ENCODE measurements at places on chromosomes 16 and 17. TPM values are rescaled to one million over a fixed set of nuclear protein-coding genes. Genes with fewer than 3 reads are reported as not detected.

KRT13 gene
- total RNA-seq: 0.83 TPM

PLXDC1 gene
- total RNA-seq: 10.1 TPM

KAT7 gene
- total RNA-seq: 54.9 TPM

UBN1 gene
- 17.5 TPM for total RNA-seq

NKD1 gene
- 33.8 TPM for total RNA-seq

FNDC8 gene
- not detected for total RNA-seq

CLEC10A gene
- total RNA-seq: 0.69 TPM

TEX19 gene
- total RNA-seq: not detected

NOG gene
- 7.6 TPM for total RNA-seq

- no peak overlapping the region for H3K27ac ChIP-seq
These were observed 976 bp downstream of the CCL3L1 start for GRCh38 chr17:36195434-36196130.

DNA sequence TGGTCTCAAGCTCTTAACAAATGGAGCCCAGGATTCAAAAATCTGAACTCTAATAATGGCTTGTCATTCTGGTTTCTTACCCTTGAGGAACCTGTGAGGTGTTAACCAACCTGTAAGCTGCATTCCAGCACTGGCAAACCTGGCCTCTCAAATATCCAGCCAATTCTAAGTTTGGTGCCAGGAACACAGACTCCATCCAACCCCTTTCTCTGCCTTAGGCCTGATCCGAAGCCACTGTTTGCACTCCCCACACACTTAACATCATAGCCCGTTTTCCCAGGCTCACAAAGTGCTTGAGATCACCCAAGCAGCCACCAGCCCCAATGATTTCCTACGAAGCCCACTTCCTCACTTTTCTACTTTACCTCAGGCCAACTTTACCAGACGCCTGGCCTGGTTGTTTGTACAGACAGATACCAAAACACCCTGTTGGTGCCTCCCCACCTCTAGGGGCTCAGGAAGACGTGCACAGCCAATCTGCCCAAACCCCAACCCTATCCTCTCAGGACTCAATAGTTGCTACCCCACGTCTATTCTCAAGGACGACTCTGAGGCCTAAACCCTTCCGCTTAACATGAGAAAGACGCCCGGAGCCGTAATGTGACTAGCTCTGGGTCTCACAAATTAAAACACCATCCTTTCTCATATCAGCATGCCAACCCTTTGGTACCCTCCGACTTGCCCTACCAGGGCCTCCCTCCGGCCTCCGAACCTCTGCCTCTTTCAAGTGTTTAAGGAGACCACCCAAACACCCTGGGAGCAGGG, 3.2 kb upstream of the PER1 start:
- H3K4me3 ChIP-seq: peak overlapping the region; percentile 81
- H3K27me3 ChIP-seq: no peaks in the 10 kb centered on the region
- no peak for DNase-seq
- H3K36me3 ChIP-seq: peaks cover 28% of the 10 kb centered on the region
- H3K27ac ChIP-seq: peak overlapping the region; percentile 100
- H3K4me1 ChIP-seq: peaks cover 78% of the 10 kb centered on the region

GRCh38 chr17:5672815-5673430, 88.6 kb upstream of the NLRP1 start:
- no peaks in the 10 kb centered on the region for H3K27me3 ChIP-seq
- no peak overlapping the region for H3K4me3 ChIP-seq
- DNase-seq: no peak
- no peaks in the 10 kb centered on the region for H3K4me1 ChIP-seq

DNA sequence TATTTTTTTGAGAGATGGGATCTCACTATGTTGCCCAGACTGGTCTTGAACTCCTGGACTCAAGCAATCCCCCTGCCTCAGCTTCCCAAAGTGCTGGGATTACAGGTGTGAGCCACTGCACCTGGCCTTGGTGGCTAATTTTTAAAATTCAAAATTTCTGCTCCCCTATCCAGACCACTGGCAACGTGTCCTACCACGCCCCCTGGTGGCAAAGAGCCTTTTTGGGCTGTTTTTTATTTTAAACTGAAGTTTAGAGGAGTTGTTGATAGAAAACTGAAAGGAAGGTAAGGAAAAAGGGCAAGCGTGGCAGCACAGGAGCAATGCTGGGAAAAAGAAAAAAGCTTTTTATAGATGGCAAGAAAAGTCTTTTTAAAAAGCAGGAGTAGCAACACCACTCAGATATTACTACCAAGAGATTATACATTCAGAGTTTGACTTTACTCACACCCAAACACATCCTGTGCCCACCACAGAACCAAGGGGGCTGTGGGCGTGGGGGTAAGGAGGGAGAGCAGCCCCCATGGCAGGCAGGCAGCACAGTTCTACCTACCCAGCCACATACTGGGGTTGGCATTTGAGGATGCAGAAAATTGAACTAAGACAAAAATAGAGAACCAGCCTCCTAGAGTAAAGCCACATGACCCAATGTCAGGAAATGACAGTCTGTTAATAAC, 4.2 kb upstream of the MXRA7 start:
- H3K4me3 ChIP-seq: no peak overlapping the region
- DNase-seq: no peak
- H3K27me3 ChIP-seq: no peaks in the 10 kb centered on the region
- peaks cover 60% of the 10 kb centered on the region for H3K36me3 ChIP-seq
- no peak overlapping the region for H3K27ac ChIP-seq

GRCh38 chr17:39605492-39606433, 2.0 kb downstream of the NEUROD2 start:
- H3K4me3 ChIP-seq: no peak overlapping the region
- H3K27ac ChIP-seq: no peak overlapping the region
- peaks cover 44% of the 10 kb centered on the region for H3K4me1 ChIP-seq
- peaks cover 88% of the 10 kb centered on the region for H3K27me3 ChIP-seq
- no peak for DNase-seq

GRCh38 chr17:75456417-75457046, at the start of gene TMEM94:
TSS of gene TMEM94 (plus strand) at chr17:75456635. CDS start at chr17:75471906, 15,271 bp downstream.
- H3K27ac ChIP-seq: peak within 1 kb of the TSS; percentile 97
- no peaks in the 10 kb centered on the region for H3K27me3 ChIP-seq
- DNase-seq: peak; percentile 98
- no peaks in the 10 kb centered on the region for H3K36me3 ChIP-seq

DNA sequence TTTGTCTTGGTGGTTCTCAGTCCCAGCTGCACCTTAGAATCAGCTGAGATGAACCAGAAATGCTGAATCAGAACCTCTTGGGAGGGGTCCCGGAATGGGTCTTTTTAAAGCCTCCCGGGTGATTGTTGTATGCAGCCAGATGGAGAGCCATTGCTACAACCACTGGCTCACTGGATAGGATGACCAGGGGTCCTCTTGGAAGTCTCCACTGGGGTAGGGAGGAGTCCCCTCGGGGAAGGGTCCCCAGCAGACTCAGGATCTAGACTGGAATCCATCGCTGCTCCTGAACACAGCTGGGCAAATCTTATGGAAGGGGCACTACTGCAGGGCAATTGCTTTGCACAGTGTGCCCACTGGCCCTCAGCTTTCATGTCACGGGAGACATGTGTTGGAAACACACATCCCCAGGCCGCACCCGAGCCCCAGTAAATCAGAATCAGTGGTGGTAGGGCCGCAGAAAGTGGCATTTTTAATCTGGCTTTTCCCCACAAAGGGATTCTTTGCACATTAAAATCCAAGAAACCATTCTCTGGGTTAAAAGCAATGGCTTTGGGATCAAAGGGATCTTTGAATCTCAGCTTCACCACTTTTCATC, 117.3 kb downstream of the IRX5 start:
- no peak overlapping the region for H3K4me3 ChIP-seq
- peaks cover 7% of the 10 kb centered on the region for H3K4me1 ChIP-seq
- H3K36me3 ChIP-seq: no peaks in the 10 kb centered on the region
- DNase-seq: no peak

- H3K27ac ChIP-seq: peak overlapping the region; percentile 81
- no peak overlapping the region for H3K4me3 ChIP-seq
- peaks cover 63% of the 10 kb centered on the region for H3K4me1 ChIP-seq
- no peak for DNase-seq
- H3K27me3 ChIP-seq: peaks cover 54% of the 10 kb centered on the region
- peaks cover 4% of the 10 kb centered on the region for H3K36me3 ChIP-seq
These were observed 11.4 kb upstream of the HOXB9 start for GRCh38 chr17:48637323-48638260.

- H3K4me1 ChIP-seq: peaks cover 22% of the 10 kb centered on the region
- H3K27me3 ChIP-seq: no peaks in the 10 kb centered on the region
- no peaks in the 10 kb centered on the region for H3K36me3 ChIP-seq
- H3K27ac ChIP-seq: no peak overlapping the region
- no peak overlapping the region for H3K4me3 ChIP-seq
These were observed 11.8 kb upstream of the FAM117A start for GRCh38 chr17:49775546-49776260.

- H3K36me3 ChIP-seq: peaks cover 25% of the 10 kb centered on the region
- no peak overlapping the region for H3K4me3 ChIP-seq
- H3K27me3 ChIP-seq: no peaks in the 10 kb centered on the region
- no peak overlapping the region for H3K27ac ChIP-seq
- peak; percentile 2 for DNase-seq
These were observed 41.4 kb downstream of the AP1G1 start for GRCh38 chr16:71767060-71767900.

DNA sequence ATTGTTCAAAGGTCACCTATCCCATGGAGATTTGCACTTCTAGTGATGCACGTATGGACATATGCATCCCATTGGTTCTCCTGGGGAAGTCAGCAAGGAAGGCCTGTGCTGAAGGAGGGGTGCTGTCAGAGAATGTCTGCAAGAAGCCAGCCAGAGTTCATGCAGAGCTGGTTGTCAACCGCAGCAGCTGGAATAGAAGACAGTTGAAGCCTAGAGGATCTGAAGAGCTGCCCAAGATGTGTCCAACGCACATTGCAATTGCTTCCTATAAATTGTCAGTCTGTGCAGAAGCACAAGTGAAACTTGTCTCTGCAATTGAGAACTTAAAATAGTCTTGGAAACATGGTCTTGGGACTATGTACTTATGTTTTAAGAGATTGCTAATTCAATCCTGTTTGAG, 82.1 kb upstream of the CNTNAP4 start:
- no peak for DNase-seq
- no peaks in the 10 kb centered on the region for H3K4me1 ChIP-seq
- no peaks in the 10 kb centered on the region for H3K36me3 ChIP-seq
- no peak overlapping the region for H3K4me3 ChIP-seq
- H3K27me3 ChIP-seq: no peaks in the 10 kb centered on the region
- H3K27ac ChIP-seq: no peak overlapping the region

GRCh38 chr17:40355123-40355803, 9.3 kb downstream of the GJD3 start:
- peaks cover 63% of the 10 kb centered on the region for H3K36me3 ChIP-seq
- DNase-seq: peak; percentile 75
- peak overlapping the region; percentile 64 for H3K27ac ChIP-seq
- H3K4me1 ChIP-seq: peaks cover 74% of the 10 kb centered on the region

DNA sequence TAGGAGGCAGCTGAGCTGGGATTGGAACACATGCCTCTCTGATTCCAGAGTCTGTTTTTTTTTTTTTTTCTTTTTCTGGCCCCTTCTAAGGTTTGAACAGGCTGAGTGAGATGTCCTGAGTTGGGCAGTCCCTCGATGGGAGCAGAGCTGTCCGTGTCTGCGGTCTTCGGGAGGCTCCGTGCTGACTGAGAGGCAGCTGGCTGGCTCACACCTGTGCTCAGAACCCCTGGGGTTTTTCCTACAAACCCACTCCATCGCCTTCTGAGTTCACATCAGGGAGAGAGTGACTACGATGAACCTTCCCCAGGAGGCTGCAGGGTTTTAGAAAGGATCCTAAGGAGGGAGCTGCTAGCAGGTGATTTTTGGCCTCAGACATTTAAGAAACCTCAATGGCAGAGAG, 92.5 kb downstream of the IRF8 start:
- peaks cover 2% of the 10 kb centered on the region for H3K27me3 ChIP-seq
- H3K27ac ChIP-seq: no peak overlapping the region
- H3K4me3 ChIP-seq: no peak overlapping the region

DNA sequence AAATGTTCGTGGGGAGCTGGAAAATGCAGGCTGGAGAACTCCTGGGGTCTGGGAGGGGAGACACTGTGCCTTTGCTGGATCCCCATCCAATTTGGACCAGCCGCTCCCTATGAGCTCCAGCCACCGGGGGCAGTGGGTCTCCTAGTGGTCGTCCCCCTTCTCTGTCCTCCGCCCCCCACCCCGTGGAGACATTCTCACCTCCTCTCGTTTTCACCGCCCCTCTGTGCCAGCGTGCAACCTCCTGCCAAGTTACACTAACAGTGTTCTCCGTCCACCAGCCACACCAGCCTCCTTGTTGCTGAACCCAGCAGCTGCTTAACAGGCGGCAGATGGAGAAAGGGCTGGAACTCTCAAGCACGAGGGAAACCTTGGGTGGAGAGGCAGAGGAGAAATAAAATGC, 67.4 kb upstream of the SOX9 start:
- peak overlapping the region; percentile 12 for H3K4me3 ChIP-seq
- no peaks in the 10 kb centered on the region for H3K36me3 ChIP-seq
- no peaks in the 10 kb centered on the region for H3K27me3 ChIP-seq

- no peaks in the 10 kb centered on the region for H3K4me1 ChIP-seq
- H3K4me3 ChIP-seq: no peak overlapping the region
- H3K27me3 ChIP-seq: no peaks in the 10 kb centered on the region
- no peak for DNase-seq
These were observed 358.1 kb downstream of the KCNJ2 start for GRCh38 chr17:70527364-70527888.

- H3K27ac ChIP-seq: no peak overlapping the region
- H3K27me3 ChIP-seq: no peaks in the 10 kb centered on the region
- DNase-seq: no peak
- H3K4me1 ChIP-seq: no peaks in the 10 kb centered on the region
- H3K36me3 ChIP-seq: peaks cover 92% of the 10 kb centered on the region
These were observed 23.0 kb downstream of the HBQ1 start for GRCh38 chr16:203246-203645.

- peaks cover 80% of the 10 kb centered on the region for H3K4me1 ChIP-seq
- H3K27me3 ChIP-seq: peaks cover 10% of the 10 kb centered on the region
- peak overlapping the region; percentile 74 for H3K4me3 ChIP-seq
- no peak for DNase-seq
- H3K27ac ChIP-seq: peak overlapping the region; percentile 54
- no peaks in the 10 kb centered on the region for H3K36me3 ChIP-seq
These were observed 447 bp downstream of the SDK2 start for GRCh38 chr17:73643852-73644144.

DNA sequence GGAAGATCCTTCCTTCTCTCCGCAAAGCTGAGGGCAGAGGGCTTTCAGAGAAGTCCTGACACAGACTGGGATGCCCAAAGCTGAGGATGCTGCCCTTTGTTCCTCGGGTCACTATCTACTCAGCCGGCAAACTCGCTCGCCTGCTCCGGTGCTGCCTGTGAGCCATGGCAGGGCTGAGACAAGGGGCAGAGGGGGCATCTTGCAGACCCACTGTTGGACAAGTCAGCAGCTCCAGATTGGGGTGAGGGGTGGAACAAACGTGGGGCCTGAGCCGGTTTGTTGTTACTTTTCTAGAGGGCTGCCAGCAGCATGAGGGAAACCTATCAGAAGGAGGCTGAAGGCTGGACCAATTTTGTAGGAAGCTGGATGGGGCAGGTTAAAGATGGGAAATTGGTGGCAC, 47.1 kb upstream of the PIK3R6 start:
- H3K27me3 ChIP-seq: peaks cover 2% of the 10 kb centered on the region
- H3K4me1 ChIP-seq: no peaks in the 10 kb centered on the region
- H3K36me3 ChIP-seq: no peaks in the 10 kb centered on the region
- no peak overlapping the region for H3K27ac ChIP-seq
- H3K4me3 ChIP-seq: no peak overlapping the region
- no peak for DNase-seq

GRCh38 chr17:1222321-1222720, 42.5 kb upstream of the ABR start:
- no peaks in the 10 kb centered on the region for H3K4me1 ChIP-seq
- H3K27ac ChIP-seq: no peak overlapping the region
- no peak overlapping the region for H3K4me3 ChIP-seq
- H3K36me3 ChIP-seq: no peaks in the 10 kb centered on the region
- DNase-seq: no peak
- H3K27me3 ChIP-seq: peaks cover 9% of the 10 kb centered on the region

- H3K4me3 ChIP-seq: no peak overlapping the region
- H3K4me1 ChIP-seq: peaks cover 8% of the 10 kb centered on the region
- no peaks in the 10 kb centered on the region for H3K27me3 ChIP-seq
- H3K27ac ChIP-seq: no peak overlapping the region
These were observed 10.7 kb downstream of the GNAO1 start for GRCh38 chr16:56202036-56202435.
